IMR-90 (cell line): ENCODE measurements at places on chromosomes 3 and 15. TPM values are rescaled to one million over a fixed set of nuclear protein-coding genes. Genes with fewer than 3 reads are reported as not detected.

Gene EPHB1
- under 0.01 and 0.36 TPM in 2 replicates for total RNA-seq

Gene GHRL
- not detected in 2 replicates for total RNA-seq

Gene MOBP
- not detected in 2 replicates for total RNA-seq

Gene FEZF2
- total RNA-seq: not detected in 2 replicates

Gene ZPLD1
- under 0.01 TPM in 2 replicates for total RNA-seq

Gene SNX22
- under 0.01 and 0.18 TPM in 2 replicates for total RNA-seq

Gene SLC28A1
- total RNA-seq: not detected in 2 replicates

Gene INKA1
- 2.3 and 2.8 TPM in 2 replicates for total RNA-seq

Gene FBXW12
- not detected in 2 replicates for total RNA-seq

Gene DAZL
- not detected in 2 replicates for total RNA-seq

Gene SH2D7
- not detected in 2 replicates for total RNA-seq

Gene P2RY1
- under 0.01 TPM in 1 of 2 replicates, not detected in the other for total RNA-seq

Gene APOD
- total RNA-seq: not detected in 2 replicates

Gene SMCO1
- not detected in 2 replicates for total RNA-seq

Gene CCK
- total RNA-seq: not detected in 2 replicates

Gene CLRN1
- total RNA-seq: not detected in 2 replicates

Gene CYP1A1
- total RNA-seq: under 0.01 TPM in 2 replicates

Gene H1-8
- total RNA-seq: not detected in 2 replicates

Gene LRRIQ4
- not detected in 2 replicates for total RNA-seq

Gene CTNNB1
- 1,415 and 1,677 TPM in 2 replicates for total RNA-seq

Gene CCDC39
- not detected in 2 replicates for total RNA-seq

Gene GP9
- not detected in 2 replicates for total RNA-seq

Gene OGG1
- total RNA-seq: 14.9 and 15.8 TPM in 2 replicates

Gene TMIE
- not detected in 2 replicates for total RNA-seq

Gene SERPINI1
- 0.36 and 1.1 TPM in 2 replicates for total RNA-seq

Gene GUCA1C
- not detected in 2 replicates for total RNA-seq

Gene LRRN1
- under 0.01 and 0.18 TPM in 2 replicates for total RNA-seq

Gene THRB
- under 0.01 TPM in 1 of 2 replicates, not detected in the other for total RNA-seq

Gene CDCP1
- total RNA-seq: 2.5 TPM in 2 replicates

Gene SIDT1
- total RNA-seq: not detected in 2 replicates

Gene LNP1
- 2.2 and 4.4 TPM in 2 replicates for total RNA-seq

Gene FBN1
- total RNA-seq: 283 and 326 TPM in 2 replicates

Gene SAMD7
- total RNA-seq: not detected in 2 replicates

Gene KCNMB3
- 0.72 and 0.83 TPM in 2 replicates for total RNA-seq

Gene MLF1
- total RNA-seq: 5.2 and 7.5 TPM in 2 replicates

Gene VWA5B2
- not detected in 2 replicates for total RNA-seq

Gene NAALADL2
- total RNA-seq: 19.2 and 20.6 TPM in 2 replicates

Gene TMEM207
- total RNA-seq: not detected in 2 replicates

Gene FES
- total RNA-seq: 9.7 and 11.7 TPM in 2 replicates

Gene AHSG
- not detected in 2 replicates for total RNA-seq

Gene FAM81A
- not detected in 2 replicates for total RNA-seq

Gene SLC22A14
- under 0.01 TPM in 1 of 2 replicates, not detected in the other for total RNA-seq

Gene ISG20
- 0.72 and 1.1 TPM in 2 replicates for total RNA-seq

Gene ABI3BP
- 3.0 and 4.2 TPM in 2 replicates for total RNA-seq

Gene ACKR4
- total RNA-seq: 0.18 TPM in 1 of 2 replicates, not detected in the other
